ENCODE measurements at places on chromosomes 1 and 21.

GRCh38 chr1:15740924-15741850 is 1.1 kb upstream of the TMEM82 start:
- DNase-seq = peak; percentile 81

DNA sequence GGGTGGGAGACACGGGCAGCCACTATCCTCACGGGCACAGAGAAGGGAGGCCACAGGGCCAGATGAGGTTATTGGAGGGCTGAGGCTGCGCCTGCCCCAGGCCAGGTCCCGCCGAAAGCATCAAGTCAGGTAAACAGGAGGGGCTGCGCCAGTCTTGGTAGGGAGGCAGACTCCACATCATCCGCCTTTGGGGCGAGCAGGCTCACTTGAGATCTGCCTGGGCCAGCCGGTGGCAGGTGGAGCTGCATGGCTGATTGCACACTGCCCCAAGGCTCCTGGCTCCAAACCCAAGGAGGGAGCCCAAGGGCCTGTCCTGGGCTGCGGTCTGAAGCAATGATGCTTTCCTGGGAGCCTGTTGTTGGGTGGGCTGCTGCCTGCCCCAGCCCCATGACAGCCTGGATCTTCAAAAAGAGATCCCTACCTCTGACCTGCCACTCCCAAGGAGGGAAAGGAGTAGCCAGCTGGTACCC is 4.6 kb downstream of the SMIM1 start:
- DNase-seq = no peak

- no peak for DNase-seq
Measured at GRCh38 chr1:31672986-31673385, 28.3 kb upstream of the PEF1 start.

DNA sequence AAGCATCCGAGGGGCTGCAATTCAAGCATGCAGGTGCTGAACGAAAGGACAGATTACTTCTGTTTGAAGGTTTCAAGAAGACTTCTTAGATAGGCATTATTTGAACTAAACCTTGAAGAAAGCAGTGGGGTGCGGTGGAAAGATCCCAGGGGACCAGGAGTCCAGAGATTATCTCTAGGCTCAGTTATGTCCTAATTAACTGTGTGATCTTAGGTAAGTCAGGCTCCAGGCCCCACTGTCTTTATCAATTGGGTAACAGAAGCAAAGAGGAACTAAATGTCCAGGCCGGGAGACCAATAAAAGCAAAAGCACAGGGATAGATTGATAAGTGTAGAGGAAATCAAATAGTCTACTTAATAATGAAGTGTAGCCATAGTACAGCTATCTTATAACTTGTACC is 72.9 kb upstream of the CDC42BPA start:
- no peak for DNase-seq

GRCh38 chr1:21117597-21118001 is 59.1 kb downstream of the EIF4G3 start:
- no peak for DNase-seq

GRCh38 chr1:25503551-25504426 is 39.6 kb upstream of the LDLRAP1 start:
- DNase-seq = peak; percentile 25

- no peak for DNase-seq
Measured at GRCh38 chr1:228292609-228292911, 84.7 kb downstream of the OBSCN start.

DNA sequence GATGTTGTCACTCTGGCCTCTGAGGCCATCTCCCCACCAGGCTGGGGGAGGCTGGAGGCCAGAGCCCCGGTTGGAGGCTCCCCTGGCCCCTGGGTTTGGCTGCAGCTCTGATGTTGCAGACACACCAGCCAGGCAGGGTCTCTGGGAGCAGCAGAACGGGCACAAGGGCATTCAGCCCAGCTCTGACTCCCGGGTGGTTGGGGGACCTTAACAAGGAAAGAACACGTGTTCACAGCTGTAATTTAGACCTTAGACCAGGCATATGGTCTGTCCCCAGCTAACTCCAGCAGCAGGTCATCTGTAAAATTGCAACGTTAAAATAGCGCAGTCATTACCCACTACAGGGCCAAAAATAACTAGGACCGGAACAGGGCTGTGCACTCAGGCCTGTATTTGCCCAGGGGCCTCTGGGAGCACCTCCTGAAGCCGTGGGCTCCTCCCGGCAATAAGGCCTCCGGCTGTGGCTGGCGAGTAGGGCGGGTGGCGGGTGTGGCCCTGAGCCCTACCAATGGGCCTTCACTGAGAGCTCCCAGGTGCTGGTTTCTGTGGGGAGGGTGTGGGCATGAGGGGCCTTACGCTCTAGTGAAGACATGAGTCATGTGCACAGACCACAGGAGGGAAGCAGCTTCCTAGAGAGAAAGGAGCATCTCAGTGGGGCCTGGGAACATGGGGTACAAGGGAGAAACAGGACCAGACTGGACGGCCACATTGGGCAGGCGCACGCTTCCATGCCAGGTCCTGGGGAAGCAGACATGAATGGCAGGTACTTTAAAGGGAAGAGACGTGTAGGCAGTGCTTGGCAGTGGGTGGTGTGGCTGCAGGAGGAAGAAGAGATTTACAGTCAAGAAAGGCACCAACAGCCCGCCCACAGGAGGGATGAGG is 6.1 kb downstream of the LDLRAP1 start:
- no peak for DNase-seq

DNA sequence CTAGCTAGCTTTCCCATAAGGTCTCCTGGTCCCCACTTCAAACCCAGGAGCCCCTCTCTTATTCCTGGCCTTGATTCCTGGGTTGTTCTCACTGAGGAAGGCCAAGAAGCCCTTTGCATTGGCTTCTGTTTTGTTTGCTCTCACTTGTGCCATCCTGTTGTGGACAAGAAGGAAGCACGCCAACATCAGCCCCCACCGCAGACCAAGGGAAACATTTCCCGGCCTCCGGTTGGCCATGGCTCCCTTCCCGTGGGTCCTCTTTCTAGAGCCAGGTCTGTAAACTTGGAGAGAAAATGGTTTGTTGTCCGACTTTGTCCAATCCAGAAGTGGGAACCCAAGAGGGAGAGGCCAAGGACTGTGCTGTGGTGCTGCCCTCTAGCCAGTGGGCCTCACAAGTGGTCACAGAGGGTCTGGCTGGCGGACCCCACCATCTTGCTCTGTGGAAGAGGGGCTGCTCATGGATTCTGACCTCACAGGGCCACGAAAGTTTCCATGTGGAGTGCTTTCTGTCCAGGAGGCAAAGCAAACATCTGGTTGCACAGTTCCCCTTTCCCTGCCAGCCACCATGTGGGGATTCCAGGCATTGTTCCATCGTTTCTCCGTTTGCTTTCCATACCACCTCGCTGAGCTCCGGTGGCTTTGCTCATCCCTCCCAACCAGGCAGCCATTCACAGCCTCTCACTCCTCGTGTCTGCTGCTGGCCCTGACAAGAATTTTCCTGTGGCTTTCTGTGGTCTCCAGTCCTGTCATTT is 18.9 kb upstream of the TENT5C start:
- DNase-seq = no peak

DNA sequence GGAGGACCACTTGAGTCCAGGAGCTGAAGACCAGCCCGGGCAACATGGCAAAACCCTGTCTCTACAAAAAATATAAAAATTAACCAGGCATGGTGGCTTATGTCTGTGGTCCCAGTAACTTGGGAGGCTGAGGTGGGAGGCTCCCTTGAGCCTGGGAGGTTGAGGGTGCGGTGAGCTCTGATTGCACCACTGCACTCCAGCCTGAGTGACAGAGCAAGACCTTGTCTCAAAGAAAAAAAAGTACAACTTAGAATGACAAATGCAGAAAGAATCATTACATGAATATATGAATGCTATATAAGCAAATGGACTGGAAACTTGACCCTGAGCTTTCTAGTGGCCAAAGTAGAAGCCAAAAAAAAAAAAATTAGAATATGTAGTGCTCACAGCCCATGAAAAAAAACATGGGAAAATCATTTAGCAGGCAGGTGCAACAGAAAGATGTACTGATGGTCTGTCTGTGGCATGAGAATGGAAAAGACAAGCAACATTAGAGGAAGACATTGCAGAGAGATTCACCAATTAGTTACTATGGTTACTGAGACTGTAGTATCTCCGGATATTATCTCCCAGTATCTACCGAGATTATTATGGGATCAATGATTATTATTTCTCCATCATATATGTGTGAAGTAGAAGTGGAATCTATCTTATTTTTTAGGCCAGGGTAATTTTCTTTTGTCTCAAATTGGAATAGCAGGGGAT is 19.2 kb downstream of the ELAPOR1 start:
- DNase-seq = no peak

- no peak for DNase-seq
Measured at GRCh38 chr21:33767236-33767635, 124.9 kb downstream of the ITSN1 start.

Data from NCI-H1092 (cell line).